ENCODE measurements at places on chromosomes 3 and 15. TPM values are rescaled to one million over a fixed set of nuclear protein-coding genes. Genes with fewer than 3 reads are reported as not detected.

- no peak for DNase-seq
These were observed 101.9 kb upstream of the KCNMB2 start for GRCh38 chr3:178434206-178434805.

Gene CCDC54
- polyA plus RNA-seq: 0.13 TPM

Gene ISLR
- 54.1 TPM for polyA plus RNA-seq

GRCh38 chr3:58361866-58362265 is 29.2 kb downstream of the PXK start:
- DNase-seq: no peak

- no peak for DNase-seq
These were observed 22.9 kb upstream of the STRIT1 start for GRCh38 chr3:155316426-155316825.

Gene AHSG
- polyA plus RNA-seq: 0.09 TPM

Gene CFAP20DC
- polyA plus RNA-seq: 5.8 TPM
